ENCODE measurements at places on chromosomes 6 and 20.

DNA sequence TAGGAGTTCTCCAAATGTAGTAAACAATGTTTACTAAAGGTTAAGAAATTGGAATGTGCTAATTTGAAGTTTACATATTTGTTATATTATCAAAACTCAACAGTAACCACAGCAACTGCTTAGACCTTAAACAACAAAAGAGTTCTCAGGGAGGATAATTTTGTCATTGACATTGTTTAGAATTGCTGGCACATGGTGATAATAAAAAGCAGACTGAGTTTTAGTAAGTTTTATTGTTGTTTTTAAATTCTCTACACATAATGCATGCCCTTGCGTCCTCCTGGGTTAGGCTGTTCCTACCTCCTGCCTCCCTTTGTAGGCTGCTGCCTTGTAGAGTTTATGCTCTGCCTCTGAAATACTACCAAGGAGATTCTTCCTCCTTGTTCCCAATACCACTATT, 28.7 kb downstream of the LAMA4 start:
- DNase-seq, result no peak

DNA sequence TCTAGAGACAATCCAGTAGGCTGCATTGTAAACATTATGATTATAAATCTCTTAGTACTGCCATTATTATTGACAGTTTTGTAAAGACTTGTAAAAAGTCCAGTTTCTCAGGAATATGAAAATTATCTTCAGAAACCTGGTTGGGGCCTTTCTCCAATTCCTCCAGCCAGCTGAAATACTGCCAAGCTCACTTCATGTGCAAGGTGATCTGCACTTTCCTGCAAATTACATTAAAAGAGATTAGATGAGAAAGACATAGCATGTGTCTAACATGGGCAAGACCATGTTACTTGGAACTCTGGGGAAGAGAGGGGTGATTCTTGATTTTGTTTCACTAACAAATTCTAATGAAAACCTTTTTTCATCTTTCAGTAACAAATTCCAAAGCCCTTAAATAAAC, 24.0 kb downstream of the PGM3 start:
- no peak for DNase-seq

DNA sequence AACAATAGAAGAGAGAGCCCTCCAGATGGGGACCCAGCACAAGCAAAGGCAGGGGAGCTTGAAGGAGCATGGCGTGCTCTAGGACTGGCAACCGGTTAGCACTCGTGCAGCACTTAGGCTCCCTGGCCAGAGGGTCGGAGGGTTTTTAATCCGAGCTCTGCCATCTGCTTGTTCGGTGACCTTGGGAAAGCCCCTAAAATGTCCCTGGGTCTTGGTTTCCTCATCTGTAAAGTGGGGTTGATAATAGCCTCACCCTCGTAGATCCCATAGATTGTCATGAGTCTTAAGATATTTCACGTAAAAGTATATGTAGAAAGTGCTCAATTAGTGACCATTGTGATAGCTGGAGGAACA, 16.6 kb upstream of the HCK start:
- no peak for DNase-seq

DNA sequence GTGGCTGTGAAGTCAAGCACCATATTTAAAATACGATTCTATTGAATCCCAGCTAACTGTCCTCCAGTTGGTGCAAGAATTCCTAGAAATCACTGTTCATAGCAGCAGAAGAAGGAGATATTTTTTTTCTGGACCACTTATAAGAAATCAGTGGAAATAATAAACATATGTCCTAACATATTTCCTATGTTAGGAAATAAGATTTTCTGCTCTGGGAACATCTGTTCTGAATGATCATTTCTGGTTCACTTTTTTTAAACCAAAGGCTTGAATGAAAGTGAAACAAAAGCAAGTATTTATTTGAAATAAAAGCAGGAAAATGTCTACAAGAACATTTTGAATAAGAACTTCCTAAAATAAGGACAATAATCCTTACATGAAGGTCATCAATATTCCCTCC, 138.9 kb upstream of the RALGAPA2 start:
- DNase-seq, result no peak

- no peak for DNase-seq
These were observed 272.9 kb upstream of the KCNQ5 start for GRCh38 chr6:72348926-72349325.

DNA sequence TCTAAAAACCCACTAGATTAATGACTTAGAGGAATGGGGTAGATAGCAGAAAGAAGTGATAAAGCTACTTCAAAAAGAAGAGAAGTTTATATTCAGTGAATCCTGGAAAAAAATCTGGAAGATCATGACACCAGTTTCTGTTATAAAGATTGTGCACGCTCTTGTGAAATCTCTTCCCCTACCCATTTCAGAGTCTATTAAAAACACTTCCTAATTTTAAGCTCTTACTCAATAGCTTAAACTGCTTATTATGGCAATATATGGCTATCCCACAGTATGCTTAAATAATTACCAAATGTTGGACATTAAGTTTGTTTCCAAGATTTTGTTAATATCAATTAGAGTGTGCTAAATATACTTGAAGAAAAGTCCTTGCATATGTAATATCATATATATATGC, 585.3 kb upstream of the MAN1A1 start:
- DNase-seq, result no peak

DNA sequence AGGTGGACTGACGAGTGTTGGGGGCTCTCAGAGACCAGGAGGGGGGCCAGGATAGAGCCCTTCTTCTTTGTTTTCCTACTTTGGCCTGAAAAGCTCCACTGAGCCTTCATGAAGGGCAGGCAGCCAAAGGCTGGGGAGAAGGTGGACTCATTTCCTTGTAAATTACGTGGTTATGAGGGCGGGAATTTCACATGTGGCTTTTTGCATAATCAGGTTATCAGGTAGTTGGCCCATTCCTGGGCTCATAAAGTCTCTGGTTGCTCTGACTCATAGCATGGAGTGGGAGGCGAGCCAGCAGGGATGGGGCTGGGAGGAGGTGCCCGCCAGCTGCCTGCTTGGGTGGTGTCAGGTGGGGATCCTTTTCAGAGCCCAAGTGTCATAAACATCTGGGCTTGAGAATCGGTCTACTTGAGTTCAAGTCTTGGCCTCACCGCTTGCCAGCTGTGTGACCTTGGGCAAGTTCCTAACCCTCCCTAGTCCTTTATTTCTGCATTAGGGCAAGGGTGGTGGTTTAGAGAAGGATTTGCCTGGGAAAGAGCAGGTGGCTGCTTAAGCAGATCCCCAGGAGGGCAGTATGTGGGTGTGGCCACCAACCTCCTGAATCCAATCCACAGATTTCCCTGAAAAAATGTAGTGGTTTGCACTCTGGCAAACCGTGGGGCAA, 26.5 kb upstream of the RNF24 start:
- DNase-seq, result no peak

DNA sequence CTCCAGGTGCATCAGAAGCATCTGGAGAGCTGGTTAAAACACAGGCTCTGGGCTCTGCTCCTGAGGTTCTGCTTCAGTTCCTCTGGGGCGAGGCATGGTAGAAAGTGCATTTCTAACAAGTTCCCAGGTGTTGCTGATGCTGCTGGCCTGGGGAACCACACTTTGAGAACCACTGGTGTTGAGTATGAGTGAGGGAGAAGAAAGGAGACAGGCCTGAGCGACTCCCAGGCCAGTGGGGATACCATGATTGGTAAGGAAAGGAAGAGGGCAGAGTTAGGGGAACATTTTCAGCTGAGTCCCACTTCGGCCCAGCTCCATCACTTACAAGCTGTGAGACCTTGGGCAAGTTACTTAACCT, 36.8 kb downstream of the KIAA1755 start:
- DNase-seq, result no peak

DNA sequence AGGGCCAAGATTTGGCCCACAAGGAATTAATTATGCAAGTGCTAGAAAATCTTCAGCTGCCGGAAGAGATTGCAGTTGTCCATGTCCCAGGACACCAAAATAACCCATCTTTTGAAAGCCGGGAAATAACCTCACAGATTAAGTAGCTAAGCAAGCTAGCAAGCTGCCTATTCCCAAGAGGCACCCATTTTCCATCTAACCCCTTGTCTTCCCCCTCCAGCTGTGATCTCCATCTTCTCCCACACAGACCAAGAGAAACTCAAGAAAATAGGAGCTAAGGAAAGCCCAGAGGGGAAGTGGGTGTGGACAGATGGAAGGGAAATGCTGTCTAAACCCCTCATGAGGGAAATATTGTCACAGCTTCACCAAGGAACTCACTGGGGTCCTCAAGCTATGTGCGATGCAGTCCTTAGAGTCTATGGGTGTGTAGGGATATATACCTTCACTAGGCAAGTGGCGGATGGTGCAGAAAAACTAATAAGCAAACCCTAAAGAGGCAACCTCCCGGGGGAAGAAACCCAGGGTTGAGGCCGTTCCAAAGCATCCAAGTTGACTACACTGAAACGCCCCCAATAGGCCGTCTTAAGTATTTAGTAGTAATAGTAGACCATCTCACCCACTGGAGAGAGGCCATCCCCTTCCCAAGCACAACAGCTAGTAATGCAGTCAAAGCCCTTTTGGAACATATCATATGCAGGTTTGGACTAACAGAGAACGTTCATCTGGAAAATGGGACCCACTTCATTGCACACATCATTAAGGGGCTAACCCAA, 64.3 kb upstream of the PRSS16 start:
- no peak for DNase-seq

- DNase-seq, result no peak
These were observed 128.5 kb downstream of the HFE start for GRCh38 chr6:26215585-26216358.

GRCh38 chr20:49809803-49810359, 2.7 kb upstream of the SLC9A8 start:
- DNase-seq, result no peak

- DNase-seq, result no peak
These were observed 133.2 kb upstream of the HDGFL1 start for GRCh38 chr6:22436134-22436533.

DNA sequence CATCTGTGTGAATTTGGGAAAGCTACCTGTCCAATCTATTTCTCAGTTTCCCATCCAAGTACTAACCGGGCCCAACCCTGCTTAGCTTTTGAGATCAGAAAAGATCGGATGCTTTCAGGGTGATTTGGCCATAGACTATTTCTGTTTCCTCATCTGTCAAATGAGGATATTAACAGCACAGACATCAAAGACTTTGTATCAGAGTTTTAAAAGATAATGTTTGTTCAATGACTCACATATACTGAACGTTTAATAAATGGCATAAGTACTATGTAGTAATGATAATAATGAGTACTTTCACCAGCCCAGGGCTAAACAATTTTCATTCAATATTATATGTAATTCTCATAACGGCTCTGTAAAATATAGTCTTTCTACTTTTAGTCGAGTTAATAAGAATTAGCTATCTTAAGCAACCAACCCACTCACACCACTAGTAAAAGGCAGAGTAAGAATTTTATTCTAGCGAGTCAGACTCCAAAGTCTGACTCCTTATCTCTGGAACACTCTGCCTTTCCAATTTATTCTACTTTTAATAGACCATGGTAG, 216.5 kb downstream of the ARHGAP18 start:
- no peak for DNase-seq

DNA sequence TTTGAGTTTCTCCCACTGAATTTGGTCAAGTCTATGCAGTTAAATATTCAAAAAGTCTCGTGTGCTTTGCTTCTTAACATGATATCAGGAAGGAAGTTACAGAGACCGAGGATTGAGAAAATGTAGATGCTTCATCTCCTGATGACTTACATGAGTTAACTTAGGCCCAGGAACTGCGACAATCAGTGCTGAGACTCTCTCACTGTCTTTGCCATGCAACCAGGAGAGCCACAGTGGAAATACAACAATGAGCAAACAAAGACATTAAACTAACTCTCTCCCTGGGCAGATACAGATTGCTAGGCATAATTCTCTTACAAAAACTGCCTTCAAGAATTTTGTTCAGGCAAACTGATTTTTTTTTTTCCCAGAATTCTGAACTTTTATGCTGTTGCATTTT, 440.6 kb upstream of the EPHA7 start:
- DNase-seq, result no peak

DNA sequence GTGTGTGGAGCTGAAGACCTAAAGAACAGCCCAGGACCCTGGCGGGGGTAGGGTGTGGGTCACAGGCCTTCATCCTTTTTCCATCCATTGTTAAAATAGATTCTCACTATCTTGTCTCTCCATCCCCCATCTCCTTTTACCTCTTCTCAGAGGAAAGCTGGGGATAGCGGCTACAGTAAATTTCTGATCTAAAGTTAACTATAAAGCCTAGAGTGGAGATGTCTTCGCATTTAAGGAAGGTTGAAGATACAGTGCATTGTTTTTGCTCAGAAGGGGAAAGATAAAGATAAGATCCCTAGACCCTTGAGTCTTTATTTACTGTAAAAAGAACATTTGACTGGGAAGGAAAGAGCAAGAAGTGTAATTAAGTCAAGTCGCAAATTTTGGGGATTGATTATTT, 8.6 kb downstream of the FOXA2 start:
- no peak for DNase-seq

- DNase-seq, result no peak
These were observed 257.3 kb downstream of the HAO1 start for GRCh38 chr20:7682916-7683315.

- no peak for DNase-seq
These were observed 181.0 kb downstream of the GJA1 start for GRCh38 chr6:121616406-121616805.

GRCh38 chr20:40899344-40899743, 129.3 kb upstream of the TOP1 start:
- no peak for DNase-seq

- DNase-seq, result no peak
These were observed 28.6 kb upstream of the NTSR1 start for GRCh38 chr20:62679978-62680589.

DNA sequence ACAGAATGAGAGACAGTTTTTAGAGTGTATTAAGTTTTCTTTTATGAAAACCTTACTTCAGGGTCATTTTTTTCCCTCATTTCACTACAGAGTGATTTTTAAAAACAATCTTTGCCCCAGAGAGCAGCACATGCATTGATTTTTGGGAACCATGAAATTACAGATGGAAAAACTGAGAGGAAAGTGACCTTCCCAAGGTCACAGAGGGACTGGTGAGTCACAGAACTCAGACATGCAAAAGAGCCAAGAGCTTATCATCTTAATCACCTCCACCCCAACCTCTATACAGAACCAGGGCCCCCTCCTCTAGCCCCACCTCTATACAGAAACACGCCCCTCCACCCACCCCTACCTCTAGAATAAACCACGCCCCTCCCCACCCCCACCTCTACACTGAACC, 10.7 kb downstream of the PXMP4 start:
- no peak for DNase-seq

DNA sequence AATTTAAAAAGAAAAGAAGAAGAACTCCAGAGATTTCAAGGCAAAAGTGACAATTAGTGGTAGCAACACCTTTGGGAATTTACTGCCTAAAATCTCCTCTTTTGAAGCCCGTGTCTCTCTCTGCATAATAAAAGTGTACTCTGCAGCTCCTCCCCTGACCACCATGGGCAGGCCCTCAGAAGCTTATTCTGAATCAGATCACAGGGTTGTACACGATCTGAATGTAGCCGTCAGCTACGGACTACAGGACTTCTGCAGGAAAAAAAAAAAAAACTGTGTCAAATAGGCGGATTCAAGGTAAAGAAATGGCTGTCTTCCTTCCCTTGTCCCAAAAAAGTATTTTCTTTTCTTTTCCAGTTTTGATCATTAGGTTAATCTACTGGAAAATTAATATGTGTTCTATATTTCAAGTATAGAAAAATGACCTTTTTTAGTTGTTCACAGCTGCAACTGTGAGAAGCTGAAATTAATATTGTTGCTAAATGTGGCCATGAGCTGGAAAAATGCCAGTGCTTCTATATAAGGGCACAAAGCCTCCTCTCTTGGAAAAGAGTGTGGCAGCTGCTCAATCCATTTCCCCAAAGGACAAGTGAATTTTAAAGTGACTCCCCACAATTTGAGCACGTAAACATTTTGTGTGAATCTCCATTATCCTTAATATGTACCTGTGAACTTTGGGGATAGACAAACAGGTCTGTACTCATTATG, 397.4 kb downstream of the C6orf118 start:
- no peak for DNase-seq

Measured in frontal cortex (tissue), 4 donors.